Suppressor macrophage treated with lipopolysaccharide for 4 hours (primary cell): ENCODE measurements at places on chromosomes 2 and 18.
A peak's percentile ranks its signal among the peaks of the same experiment; 100 is the strongest.

DNA sequence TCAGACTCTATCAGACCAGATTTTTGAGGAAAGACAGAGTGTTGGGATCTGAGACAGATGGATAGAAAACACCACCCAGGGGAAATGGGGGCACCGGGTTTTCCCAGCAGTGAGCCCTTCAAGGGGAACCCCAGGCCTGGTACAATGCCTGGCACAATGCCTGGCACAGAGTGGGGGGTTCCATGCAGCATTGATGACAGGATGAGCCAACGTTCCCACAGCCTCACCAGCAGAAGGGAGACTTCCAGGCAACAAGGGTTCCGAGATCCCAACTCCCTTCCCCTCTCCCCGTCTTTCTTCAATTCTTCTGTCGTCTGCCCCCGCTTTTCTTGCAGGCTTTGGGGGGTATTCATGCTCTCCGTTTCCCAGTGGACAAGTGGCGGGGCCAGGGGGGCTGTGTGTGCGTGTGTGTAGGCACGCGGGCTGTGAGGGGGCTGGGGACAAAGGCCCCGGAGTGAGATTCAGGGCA, 132.1 kb upstream of the HAAO start:
- no peak for DNase-seq

GRCh38 chr2:78707776-78708386, 317.6 kb upstream of the REG3G start:
- no peak for DNase-seq

GRCh38 chr18:73901566-73901965, 246.1 kb downstream of the FBXO15 start:
- no peak for DNase-seq

DNA sequence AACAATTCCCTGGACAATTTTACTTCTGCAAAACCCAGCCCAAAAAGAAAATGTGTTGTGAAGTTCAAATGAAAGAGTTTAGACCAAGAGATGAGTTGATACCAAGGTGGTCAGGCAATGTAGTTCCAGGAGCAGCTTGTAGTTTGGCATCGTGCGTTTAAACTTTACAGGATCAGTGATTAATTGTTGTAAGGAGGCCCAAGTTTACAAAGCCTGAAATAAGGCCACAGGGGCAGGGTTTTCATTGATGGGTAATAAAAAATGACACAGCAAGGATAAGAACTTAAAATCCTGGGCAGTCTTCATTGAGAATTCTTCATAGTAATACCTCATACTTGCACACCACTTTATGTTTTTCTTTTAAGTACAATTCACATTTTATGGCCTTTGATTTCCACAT, 463.9 kb upstream of the HNRNPA3 start:
- no peak for DNase-seq

GRCh38 chr18:80246445-80247392, 595 bp downstream of the PARD6G start:
- DNase-seq = peak; percentile 11
